DMS53 (cell line): ENCODE measurements at places on chromosomes 5 and 9.

GRCh38 chr5:5695266-5695665, 272.8 kb downstream of the ICE1 start:
- DNase-seq, result no peak

GRCh38 chr5:90461288-90461687, 13.3 kb downstream of the MBLAC2 start:
- no peak for DNase-seq

DNA sequence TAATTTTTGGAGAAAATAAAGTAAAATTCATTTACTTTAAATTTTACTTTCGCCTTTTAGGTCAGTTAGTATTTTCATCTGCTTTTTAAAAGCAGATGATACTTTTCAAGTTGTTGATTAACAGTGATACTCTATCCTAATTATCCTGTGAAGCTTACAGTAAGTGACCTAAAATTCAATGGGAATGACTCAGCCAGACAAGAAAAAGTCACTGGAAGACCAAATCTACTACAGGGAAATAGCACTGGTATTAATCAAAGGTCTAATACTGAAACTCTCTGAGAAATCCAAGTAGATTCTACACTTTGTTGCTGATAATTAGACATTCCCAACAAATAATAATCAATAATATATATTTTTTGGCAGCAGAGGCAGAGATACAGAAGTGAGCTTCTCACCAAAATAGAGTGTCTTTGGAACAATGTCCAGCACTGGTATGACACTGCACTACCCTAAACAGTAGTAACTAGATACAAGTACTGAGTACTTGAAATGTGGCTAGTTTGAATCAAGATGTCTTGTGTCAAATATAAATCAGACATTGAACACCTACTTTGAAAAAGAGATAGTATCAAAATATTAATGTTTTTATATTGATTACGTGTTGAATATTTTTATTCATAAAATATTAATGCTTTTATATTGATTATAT, 22.8 kb upstream of the ELL2 start:
- peak; percentile 14 for DNase-seq

- DNase-seq, result no peak
Observed at GRCh38 chr5:119336262-119336661, 19.6 kb upstream of the TNFAIP8 start.

GRCh38 chr9:127903557-127904475, 4.4 kb upstream of the ST6GALNAC6 start:
- DNase-seq, result no peak

DNA sequence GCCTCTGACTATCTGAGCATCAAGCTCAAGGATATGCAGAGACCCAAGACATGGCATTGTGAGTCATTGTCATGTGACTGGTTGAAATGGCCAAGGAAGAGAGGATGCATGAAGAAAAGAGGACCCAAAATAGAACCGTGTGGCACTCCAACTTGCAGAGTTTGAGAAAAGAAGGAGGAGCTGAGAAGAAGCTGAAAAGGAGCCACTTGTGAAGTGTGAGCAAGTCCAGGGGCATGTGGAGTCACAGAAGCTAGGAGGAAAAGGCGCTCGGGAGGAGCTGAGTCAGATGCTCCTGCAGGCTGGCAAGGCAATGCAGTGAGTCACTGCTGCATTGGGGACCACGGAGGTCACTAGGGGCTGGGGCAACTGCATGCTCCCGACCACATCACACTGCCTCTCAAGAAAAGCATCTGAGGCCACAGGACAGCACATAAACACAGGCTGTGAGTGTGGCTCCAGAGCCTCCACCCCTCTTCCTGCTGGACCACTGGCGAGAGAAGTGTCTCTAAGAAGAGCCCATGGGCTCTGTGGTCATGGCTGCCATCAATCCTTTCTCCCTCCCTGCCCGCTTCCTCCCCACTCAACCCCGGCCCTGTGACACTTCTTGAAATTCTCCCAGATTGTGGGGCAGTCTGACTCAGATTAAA, 197.6 kb downstream of the DRD1 start:
- DNase-seq, result peak; percentile 16

DNA sequence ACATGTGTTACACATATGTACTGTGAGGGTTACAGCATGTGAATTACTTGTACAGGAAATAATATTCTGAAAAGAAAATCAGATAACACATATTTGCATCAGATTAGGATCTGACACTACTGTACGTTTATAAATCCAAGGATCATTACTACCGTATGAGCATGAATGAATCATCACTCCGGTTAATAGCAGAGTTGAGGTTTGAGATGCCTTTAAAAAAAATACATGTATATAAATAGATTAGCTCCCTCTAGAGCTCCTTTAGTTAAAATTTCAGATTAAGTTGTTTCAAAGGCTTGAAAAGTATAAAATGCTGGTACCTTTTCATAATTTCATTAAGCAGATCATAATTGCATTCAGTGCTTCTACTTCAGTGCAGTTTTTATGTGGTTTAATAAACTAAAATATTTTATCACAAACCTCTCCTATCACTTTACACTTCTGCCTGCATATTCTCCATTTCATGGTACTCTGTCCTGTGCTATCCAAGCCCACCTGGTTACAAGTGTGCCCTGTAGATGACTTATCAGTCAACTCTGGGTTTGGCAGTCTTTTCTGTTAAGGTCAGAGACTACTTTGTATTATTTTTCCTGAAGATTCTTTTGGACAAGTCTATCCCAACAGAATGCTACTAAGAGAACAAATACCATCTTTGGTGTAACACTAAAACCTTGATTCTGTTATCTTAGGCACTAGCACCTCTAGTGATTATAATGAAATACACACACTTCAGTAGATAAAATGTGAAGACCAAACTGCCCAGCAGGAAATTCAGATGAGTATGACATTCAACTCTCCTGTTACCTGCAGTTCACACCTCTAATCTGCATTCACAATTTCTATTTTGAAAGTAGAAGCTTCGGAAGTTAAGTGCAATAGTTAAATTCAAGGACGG, 48.0 kb upstream of the POU5F2 start:
- peak; percentile 20 for DNase-seq

- no peak for DNase-seq
Observed at GRCh38 chr9:3507395-3508077, 18.3 kb downstream of the RFX3 start.

DNA sequence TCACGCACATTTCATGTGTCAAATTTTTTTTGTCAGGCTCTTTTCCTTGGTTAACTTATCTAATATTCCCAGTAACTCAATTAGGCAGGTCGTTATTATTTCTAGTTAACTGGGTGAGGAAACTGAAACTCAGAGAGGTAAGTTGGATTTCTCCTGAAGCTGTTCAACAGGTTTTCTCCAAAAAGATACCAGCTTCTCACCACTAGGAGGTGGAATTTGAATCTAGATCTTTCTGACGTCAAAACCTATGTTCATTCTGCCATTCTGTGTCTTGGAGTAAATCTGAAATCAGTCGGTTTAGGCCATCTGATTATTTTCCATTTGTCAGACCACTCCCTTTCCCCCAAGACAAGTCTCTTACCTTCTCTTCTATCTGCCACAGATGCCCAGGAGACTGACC, 572.9 kb downstream of the ACTL7B start:
- peak; percentile 51 for DNase-seq

GRCh38 chr5:21806943-21807342, 1046.2 kb downstream of the CDH12 start:
- no peak for DNase-seq

DNA sequence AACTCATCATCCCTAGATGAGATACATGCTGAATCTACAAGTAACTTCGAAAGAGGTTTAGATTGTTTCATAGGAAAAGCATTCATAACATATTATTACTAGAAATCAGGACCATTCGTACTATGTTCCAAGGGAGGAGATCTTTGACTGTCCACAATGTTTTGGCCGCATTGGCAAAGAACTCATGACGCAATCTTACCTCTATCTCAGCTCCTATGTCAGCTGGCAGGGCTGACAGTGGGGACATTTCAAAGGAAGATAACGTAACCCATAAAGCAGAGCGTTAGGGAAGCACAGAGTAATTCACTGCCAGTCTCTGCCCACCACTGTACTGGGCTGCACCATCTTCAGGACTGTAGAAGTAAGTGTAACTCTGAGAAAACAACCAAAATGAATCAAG, 69.7 kb downstream of the EFNA5 start:
- no peak for DNase-seq

- DNase-seq, result no peak
Observed at GRCh38 chr9:28053096-28053777, 480.0 kb upstream of the C9orf72 start.

DNA sequence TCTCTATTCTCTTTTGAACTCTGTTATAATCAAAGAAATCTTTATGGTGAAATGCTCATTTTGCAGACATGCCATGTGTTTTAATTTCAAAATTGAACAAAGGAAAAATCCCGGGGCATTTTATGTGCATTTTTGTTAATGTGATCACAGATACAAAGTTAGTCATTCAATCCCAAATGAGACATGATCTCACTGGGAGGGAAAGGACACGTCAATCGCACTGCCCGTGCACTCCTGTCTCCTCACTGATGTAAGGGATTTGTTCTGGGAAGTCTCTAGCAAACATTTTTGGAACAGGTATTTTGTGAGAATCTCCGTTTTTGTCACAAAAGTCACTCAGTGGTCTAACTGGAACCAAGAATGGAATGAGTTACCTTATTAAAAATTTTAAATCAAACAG, 97.9 kb upstream of the RANBP6 start:
- DNase-seq, result no peak

DNA sequence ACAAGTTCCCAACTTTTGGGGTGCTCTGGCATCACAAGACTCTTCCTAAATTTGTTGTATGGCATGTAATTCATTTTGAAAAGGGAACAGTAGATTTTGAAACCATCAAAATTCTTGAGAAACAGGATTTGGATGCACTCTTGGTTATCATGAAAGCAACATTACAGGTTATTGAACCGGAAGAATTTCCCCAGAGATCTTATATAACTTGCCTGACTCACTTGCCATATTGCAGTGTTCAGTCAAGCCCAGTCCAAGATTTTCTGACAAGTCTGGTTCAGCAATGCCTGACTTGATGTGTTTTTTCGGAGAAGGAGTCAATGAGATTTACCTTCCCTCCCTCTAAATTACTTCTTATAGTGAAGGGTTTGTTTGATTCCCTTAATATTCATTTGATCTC, 32.0 kb downstream of the SMIM15 start:
- no peak for DNase-seq

GRCh38 chr5:159913501-159913900, 2.8 kb upstream of the ADRA1B start:
- DNase-seq, result no peak

- DNase-seq, result no peak
Observed at GRCh38 chr5:118778941-118779340, 209.4 kb downstream of the DTWD2 start.

DNA sequence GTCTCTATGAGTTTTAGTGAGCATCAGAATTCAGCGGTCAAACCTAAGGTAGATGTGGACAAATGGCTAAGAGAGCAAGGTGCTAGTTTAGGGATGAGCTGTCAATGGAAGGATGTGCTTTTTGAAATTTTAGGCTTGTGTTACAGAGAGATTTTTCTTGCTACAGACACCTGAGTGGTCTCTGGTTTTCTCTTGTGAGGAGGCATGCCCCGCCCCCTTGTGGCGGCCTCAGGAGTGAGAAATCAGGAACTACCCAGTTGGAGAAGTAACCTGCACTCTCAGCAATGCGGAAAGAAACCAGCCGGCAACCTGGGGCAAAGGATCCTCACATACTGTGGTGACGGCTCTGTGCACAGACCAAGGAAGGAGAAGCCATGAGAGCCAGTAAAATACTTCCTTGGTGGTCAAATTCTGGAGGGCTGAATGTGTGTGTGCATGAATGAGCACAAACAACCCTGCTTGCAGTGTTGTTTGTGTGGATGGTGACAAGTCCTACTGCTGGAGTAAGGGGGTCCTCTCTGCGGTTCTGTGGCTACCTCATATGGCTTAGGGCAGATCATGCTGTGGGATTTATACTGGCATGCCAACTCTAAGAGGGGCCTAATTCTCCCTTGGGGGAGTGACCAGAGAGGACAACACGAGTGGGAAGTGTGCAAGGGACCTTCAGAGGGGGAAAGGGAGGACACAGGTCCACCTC, 16.7 kb upstream of the HSD17B4 start:
- peak; percentile 54 for DNase-seq

DNA sequence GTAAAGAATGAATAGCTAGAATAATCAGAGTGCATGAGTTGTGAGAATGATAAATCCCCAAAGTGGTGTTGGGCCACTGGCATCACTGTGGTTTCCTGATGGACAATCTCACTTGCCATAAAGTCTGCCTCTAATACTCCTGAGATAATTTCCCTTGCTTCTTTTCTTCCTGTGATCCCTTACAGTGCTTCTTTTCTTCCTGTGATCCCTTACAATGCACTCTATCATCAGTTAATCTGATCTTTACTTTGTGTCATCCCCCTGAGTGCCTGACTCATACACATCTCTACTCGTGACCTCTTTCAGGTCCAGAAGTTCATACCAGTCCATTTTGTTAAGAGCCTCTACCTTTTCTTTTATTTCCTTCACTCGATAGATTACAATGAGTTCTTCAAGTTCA, 418.3 kb downstream of the HCN1 start:
- DNase-seq, result peak; percentile 1

GRCh38 chr9:96450613-96451528, 902 bp downstream of the HABP4 start:
- DNase-seq, result peak; percentile 72

- no peak for DNase-seq
Observed at GRCh38 chr5:135242866-135243555, 156.0 kb downstream of the MACROH2A1 start.

- no peak for DNase-seq
Observed at GRCh38 chr5:177146891-177147638, 13.5 kb downstream of the NSD1 start.

DNA sequence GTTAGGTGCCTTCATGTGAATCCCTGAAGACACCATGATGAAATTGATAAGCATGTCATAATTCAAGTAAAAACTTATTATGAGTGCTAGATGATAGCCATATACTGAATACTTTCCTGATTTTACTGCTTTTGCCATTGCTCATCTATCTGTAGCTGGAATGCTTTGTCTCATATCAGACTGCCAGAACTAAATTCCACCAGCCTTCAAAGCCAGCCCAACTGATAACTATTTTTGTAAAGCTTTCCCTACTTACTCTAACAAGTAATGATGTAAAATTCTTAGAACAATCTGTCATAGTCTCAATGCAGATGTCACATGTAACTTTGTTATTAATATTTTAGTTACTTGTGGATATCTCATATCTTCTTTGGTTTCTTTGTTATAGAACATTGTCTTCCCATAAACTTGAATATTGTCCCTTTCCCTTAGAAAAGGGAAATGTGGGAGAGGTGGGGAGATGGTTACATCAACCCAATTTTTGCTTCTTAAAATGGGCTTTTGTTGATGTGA, 128.3 kb downstream of the ZCCHC7 start:
- no peak for DNase-seq

- no peak for DNase-seq
Observed at GRCh38 chr5:112208699-112209615, 210.1 kb downstream of the EPB41L4A start.

DNA sequence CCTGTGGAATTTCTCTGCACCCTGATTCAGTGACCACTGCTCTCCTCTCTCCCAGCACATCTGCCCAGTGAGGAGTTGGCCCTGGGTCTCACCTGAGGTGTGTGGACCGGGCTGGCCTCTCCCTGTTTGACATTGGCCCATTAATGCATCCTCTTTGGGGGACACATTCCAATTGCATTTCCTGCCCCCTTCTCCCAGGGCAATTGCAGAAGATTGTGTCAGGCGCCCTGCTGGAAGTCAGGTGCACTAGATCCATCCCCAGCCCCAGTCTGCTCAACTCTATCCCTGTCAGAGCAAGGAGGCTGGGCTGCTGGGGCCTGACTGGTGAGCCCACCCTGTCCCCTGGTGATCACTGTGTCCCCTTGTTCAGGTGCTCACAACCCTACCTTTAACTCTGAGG, 84.5 kb downstream of the LMX1B start:
- no peak for DNase-seq

- DNase-seq, result no peak
Observed at GRCh38 chr5:54062958-54063357, 247.4 kb downstream of the ARL15 start.

- DNase-seq, result no peak
Observed at GRCh38 chr5:133779828-133780475, 167.6 kb upstream of the FSTL4 start.
